Stimulated activated CD8-positive, alpha-beta memory T cell treated with anti-CD3 and anti-CD28 coated beads, Interleukin-7, amount 100 ng/mL, for 1 hour (primary cell): ENCODE measurements at places on chromosomes 1 and 21.

DNA sequence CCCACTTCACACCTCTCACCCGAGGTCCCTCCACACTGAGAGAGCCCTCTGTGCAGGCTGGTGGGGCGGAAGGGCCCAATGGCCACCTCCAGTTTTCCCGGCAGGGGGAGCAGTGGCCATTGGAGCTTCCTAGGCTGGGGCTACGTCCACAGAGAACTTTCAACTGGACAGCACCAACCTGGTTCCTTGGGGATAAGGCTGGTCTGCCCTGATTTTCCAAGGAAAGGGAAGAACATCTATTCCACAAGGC is 20.3 kb upstream of the LAPTM5 start:
- no peak for DNase-seq

- no peak for DNase-seq
These were observed 342.0 kb downstream of the VAV3 start for GRCh38 chr1:107622966-107623365.

- DNase-seq, result no peak
These were observed 31.6 kb upstream of the PPP1R15B start for GRCh38 chr1:204443260-204443619.

DNA sequence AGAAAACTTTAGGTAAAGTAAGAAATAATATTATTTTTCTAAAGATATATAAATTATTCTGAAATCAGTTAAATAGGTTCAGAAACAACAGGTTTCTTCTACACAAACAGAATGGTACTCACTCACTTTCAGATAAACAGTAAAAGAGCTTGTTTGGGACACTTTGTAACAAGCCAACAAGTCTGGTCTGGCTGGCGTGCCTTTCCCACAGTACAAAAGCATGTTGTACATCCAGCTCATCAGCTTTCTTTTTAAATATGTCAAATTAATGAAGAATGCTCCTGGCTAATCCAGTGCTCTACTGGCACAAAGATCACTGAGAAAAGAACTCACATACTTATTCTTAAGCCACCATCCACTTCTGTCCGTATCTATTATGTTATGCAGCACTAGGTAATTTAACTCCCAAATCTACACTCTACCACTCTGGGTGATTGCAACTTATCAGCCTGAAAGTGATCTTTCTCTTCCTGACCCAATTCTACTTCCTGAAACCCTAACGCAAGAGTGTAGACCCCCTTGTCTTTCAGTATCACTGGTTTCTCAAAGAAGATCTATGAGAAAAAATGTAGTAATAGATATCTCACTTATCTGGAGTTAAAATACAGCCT is 32.6 kb downstream of the TRIT1 start:
- DNase-seq, result no peak

DNA sequence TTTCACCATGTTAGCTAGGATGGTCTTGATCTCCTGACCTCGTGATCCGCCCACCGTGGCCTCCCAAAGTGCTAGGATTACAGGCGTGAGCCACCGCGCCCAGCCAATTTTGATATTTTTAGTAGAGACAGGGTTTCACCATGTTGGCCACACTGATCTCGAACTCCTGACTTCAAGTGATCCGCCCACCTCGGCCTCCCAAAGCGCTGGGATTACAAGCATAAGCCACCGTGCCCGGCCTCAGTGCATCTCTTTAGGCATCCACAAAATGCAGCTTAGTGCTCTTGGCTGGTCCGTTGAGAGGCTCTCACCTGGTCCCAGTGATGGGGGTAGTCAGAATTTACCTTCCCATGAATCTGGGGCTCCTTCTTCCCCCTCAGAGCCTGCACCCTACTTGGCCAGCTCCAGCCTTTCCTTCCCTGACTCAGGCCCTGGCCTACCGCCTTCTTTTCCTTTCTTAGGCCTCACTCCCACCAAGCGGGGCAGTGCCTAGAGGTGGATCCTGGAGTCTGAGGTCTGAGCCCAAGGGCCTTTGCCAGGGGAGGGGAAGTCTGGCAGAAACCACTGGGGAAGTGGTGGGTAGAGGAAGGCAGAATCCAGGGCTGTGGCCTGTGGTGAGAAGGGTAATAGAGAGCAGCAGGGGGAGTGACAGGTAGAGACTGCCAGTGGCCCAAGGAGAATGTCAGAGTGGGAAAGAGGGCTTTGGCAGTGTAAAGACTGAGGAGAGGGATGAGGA is 3.7 kb downstream of the LENEP start:
- DNase-seq, result no peak

DNA sequence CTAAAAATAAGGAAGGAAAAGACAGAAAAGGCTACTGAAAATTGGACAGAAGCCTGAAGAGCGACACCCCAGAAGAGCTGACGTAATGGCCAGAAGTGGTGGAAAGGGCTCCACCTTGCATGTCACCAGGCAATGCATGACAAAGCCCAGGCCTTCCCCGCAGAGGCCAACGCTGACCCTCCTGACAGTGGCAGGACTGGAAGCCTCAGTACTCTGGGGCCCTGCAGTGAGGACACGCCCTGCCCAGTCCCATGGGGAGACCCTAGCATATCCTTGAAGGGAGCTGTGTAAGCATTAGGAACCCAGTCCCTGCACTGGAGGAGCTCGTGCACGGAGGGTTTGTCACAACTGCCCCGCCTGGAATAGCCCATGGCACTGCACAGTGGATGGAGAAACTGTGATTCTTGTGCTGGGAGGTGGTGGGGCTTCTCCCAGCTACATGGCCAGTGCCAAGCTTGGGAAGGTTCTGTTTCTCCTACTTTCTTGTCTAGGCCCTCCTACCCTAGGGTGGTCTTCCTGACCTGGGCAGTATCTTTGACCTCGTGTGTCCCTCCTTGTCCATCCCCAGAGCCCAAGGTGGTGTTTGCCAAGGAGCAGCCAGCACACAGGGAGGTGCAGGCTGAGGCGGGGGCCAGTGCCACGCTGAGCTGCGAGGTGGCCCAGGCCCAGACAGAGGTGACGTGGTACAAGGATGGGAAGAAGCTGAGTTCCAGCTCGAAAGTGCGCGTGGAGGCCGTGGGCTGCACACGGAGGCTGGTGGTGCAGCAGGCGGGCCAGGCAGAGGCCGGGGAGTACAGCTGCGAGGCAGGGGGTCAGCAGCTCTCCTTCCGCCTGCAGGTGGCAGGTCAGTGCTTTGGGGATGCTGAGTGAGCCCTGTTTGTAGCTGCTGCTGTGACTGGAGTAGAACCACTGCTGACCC is 60.4 kb downstream of the OBSCN start:
- DNase-seq, result no peak

DNA sequence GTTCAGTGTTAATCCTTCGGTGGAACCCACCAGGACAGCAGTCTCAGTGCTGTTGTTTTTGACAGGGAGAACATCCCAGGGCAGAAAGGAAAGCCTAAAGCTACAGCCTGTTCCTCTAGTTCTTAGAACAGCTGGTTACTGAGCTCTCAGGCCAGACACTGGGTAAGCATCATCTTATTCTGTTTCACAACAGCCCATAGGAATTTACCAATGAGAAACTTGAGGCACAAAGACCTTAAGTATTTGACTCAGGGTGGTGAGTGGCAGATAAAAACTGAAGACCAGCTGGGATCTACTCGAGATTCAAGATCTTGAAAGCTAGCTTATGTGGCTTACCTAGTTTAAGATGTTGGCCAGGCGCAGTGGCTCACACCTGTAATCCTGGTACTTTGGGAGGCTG is 9.4 kb upstream of the NEK2 start:
- DNase-seq, result no peak

GRCh38 chr1:37439349-37439995 is 34.9 kb upstream of the ZC3H12A start:
- DNase-seq, result no peak

DNA sequence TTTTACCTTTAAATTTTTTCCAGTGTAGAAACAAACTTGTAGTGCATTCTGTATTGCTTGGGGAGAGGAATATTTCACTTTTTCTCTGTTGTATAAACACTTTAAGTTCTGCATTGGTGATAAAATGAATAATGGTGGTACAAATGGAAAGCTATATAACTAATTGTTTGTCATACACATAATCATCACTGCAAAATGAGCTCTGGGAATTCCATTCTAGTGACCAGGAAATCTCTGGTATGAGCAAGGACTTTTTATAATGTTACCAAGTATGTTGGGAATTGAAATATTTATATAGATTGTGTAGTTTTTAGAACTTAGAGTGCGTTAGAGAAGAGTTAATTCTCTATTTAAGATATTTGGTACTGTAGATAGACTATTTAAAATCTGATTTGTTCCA is 5.0 kb upstream of the FMN2 start:
- DNase-seq, result no peak

GRCh38 chr1:966704-967300 is 520 bp downstream of the PLEKHN1 start:
- DNase-seq, result peak; percentile 76

GRCh38 chr1:112358061-112358770 is 37.8 kb upstream of the CTTNBP2NL start:
- no peak for DNase-seq

GRCh38 chr1:61247881-61248752 is 165.8 kb downstream of the NFIA start:
- DNase-seq, result no peak

DNA sequence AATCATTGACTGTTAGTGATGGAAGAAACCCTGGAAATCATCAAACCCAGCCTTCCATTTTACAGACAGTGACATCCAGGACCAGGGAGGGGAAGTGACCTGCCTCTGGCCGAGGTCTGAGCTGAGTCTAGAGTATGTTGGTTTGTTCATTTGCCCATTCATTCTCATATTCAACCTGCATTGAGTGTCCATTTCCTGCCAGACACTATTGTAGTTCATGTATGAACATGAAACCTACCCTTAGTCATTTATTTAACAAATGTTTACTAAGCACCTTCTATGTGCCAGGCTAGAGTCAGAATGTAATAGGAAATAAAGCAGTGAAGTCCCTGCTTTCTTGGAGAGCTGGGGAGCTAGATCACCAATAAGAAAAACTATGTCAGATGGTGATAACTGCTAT is 51.3 kb downstream of the KCND3 start:
- DNase-seq, result no peak

- DNase-seq, result no peak
These were observed 20.8 kb upstream of the LEFTY2 start for GRCh38 chr1:225961659-225962439.

- DNase-seq, result no peak
These were observed 350.6 kb upstream of the RUNX1 start for GRCh38 chr21:35399706-35400105.

- DNase-seq, result no peak
These were observed 10.1 kb downstream of the NEK7 start for GRCh38 chr1:198166900-198167299.

DNA sequence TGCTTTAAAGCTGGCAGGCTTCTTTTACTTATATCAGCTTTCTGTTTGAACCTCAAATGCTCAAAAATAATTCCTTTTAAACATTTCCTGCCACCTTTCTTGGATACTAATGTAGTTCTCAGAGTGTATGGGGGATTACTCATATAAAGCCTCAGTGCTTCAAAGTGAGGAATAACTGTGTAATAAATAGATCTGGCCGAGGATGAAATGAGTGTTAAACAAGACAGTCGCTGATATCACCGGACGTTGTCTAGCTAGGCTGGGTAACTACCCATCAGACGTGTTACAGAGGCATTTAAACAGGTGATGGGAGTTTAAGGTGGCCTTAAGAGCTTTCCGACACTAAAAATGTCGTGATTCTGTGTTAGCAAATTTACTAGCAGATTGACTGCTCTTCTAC is 53.1 kb downstream of the VANGL2 start:
- no peak for DNase-seq

- DNase-seq, result no peak
These were observed 49.2 kb downstream of the CAMSAP2 start for GRCh38 chr1:200787896-200788387.

- DNase-seq, result no peak
These were observed 89.3 kb downstream of the HMCN1 start for GRCh38 chr1:185823467-185823866.

GRCh38 chr1:217953922-217954321 is 322.8 kb downstream of the SPATA17 start:
- no peak for DNase-seq

GRCh38 chr1:97245682-97246081 is 524.1 kb downstream of the PTBP2 start:
- no peak for DNase-seq

DNA sequence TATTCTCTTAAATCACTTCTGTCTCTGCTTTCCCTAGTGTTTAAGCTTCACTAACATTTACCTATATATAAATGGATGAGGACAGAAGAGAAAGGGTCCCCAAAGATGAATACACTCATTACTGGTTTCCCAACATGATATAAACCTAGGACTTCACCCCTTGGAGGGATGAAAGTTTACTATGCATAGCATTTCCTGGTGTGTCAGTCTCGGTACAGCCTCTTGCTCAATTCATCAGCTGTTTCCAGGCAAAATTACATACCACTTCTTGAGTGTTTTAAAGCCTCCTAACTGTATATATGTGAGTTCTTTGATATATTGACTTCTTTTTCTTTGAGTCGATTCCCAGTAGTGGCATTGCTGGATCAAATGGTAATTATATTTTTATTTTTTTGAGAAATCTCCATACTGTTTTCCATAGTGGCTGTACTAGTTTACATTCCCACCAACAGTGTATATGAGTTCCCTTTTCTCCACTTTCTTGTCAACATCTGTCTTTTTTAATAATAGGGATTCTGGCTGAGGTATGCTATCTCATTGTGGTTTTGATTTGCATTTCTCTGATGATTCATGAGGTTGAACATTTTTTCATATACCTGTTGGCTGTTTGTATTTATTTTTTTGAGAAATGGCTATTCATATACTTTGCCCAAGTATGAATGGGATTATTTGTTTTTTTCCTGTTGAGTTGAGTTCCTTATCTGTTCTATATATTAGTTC is 259.3 kb upstream of the CACYBP start:
- no peak for DNase-seq

DNA sequence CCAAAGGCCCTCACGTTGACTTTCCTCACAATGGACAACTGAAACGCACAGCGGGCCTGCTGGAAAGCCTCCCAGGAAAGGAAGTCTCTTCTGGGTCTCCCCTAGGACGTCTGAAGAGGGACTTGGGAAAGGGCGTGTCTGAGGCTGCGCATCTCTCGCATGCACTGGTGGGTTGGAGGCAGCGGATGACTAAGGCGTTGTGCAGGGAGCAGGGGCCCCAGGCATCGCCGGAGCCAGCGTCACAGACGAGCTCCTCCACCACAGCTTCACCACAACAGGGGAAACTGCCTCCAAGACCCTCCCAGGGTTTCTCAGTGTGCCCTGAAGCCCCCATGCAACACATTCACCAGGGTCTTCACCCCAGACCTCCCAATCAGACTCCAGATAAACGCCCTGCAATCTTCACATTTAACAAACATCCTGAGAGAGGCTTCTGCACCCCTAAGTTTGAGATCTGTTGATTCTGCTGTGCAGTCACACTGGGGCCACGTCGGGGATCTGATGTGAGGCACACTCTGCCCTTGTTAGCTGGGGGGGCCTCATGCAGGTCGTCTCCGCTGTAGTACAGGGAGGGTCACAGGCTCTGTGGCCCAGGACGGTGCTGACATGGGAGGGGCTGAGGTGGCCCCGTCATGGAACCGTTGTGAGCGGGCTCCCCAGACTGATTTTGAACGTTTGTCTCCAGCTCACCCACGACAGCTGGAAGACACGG is 7.0 kb upstream of the TFF1 start:
- no peak for DNase-seq

- DNase-seq, result no peak
These were observed 38.9 kb downstream of the SYT2 start for GRCh38 chr1:202671399-202671798.
